Femur (tissue), 1 donor: ENCODE measurements at places on chromosomes 6 and 20.

DNA sequence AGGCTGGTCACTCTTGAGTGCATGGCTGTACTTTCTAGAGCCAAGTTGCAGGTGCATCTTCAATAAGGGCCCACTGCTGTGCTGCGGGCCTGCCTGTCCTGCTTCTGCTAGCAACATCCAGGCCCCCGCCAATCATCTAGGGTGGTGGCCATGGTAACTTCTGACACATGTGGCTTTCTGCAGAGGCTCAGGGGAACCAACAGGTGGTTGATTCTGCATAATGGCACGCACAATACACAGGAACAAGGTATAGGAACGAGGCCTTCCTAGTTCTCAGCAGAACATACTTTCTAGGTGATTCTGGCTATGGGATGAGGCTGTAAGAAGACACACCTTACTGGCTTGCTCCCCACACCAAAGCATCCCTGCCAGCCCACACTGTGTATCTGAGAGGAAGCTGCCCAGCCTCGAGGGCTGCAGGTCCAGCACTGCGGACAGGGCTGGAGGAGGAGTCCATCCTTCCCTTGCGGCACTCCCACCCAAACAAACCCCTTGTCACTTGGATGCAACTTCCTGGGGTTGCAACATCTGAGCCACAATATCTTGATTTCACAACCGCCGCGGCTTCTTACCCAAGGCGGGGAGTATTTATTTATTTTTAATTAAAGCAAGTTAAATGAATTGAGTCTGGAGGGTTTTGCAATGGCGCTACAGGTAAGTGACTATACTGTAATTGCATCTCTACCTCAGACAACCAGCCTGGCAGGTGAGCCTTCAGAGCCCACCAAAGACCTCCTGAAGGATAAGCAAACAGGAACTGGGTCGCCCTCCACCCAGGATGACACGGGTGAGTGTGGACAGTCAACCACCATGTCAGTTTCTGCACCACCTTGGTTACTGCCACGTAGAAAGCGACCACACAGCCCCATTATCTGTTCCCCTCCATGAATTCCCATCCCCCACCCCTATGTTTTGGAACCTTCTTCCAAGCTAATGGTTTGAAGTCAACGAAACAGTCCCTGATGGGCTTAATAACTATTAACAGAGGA, 49.6 kb downstream of the SULF2 start:
- DNase-seq, result no peak

- no peak for DNase-seq
Observed at GRCh38 chr6:106568530-106568929, 60.8 kb downstream of the RTN4IP1 start.

DNA sequence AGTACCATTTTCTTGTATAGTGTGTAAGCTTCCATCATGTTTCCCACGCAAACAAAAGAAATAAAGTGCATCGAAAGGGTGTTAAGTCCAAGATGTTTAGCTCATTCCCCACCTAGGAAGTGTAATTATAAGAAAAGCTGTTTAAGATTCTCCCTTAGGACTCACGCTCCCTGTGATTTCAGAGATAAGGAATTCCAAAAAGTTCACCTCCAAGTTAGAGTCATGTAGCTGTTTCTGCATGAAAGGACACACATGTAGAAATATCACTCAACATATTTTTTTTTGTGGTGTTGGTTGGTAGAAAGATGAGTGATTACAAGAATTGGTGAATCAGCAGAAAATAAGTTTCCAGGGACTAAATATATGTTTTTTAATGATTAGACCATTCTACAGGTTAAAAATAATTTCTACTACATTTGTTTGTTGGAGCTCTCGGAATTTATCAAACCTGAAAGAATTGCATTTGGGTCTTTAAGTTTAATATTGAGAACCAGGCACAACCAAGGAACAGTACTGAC, 10.4 kb downstream of the OPN5 start:
- DNase-seq, result no peak

DNA sequence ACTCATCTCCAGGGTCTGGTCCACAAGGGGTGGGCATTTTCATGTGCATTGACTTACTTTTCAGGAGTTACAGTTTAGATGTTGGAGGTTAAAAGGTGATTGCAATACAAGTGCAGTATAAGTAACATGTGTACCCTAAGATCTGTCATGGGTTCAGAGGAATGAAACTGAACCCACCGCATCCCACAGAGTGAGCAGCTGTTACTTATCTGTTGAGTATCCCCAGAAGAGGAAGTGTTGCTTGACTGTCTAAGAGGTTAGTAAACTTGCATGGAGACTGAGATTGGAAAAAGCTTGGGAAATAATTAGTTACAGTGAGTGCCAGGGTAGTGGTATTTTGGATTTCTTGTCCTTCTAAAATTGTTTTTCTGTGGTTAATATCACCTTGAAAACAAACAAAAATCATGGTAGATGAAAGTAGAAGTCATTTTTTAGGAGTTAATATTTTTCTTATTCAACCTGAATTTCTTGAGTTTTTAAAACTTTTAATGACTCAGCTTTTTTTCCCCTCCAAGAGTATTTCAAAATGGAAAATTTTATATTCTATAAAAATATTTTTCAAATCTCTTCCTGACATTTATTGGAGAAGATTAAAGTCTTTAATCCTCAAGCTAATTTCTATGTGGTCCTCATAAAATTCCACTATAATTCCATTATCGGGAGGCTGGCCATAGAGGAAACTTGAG, 306.1 kb downstream of the ZNF217 start:
- DNase-seq, result no peak

- DNase-seq, result peak; percentile 58
Observed at GRCh38 chr6:116764961-116765841, at the start of gene FAM162B. Gene FAM162B (minus strand): TSS chr6:116765719. CDS start chr6:116765576, 143 bp downstream.

- no peak for DNase-seq
Observed at GRCh38 chr6:134593024-134593423, 275.1 kb upstream of the SGK1 start.

GRCh38 chr6:140001005-140001404, 626.6 kb upstream of the CITED2 start:
- DNase-seq, result no peak

- DNase-seq, result no peak
Observed at GRCh38 chr6:6700407-6701270, 112.1 kb downstream of the LY86 start.

DNA sequence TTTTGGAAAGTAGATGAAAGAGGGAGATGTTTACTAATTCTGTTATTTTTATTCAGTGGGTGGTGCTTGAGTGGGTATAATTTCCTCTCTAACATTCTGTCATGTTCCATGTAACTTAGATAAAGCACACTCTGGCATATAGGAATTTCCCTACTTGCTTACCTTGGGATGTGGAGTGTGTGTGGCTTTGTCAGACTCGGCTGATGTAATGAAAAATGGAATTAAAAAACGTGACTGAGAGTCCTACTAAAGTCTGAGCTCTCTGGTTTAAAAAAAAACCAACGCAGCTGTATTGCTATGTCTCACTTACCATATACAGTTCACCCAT, 98.3 kb downstream of the JARID2 start:
- DNase-seq, result no peak

DNA sequence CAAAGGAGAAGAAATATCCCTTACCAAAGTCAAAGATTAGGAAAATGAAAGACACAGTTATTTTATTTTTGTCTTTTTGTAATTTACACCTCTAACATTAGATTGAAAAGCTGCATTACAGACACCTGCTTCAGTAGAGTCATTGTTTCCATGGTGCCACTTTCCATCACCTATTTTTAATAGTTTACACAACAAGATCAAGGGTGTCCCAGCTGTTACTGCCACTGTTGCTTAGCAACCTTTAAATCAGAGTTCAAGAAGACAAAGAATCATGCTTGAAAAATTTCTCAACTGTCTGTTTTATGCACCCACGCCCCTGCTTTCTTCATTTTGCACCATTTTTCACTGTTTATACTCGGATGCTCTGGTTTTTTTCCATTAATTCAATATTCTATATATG, 668.2 kb upstream of the GJE1 start:
- DNase-seq, result no peak

DNA sequence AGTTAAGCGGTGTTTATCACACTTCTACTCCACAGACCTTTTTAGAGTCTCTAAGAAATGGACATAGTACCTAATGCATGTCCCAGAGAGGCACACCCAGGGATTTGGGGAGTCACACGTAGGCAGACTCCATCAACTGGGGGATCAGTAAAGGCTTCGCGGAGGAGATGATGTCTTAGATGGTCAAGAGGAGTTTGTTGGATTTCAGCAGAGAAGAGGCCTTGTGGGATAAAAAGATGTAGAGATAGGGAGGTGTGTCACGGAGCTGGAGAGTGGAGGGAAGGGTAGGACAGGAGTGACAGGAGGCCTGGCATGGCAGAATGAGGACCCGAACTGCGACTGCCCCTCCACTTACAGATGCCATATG, 9.1 kb downstream of the DYNLRB1 start:
- DNase-seq, result no peak

DNA sequence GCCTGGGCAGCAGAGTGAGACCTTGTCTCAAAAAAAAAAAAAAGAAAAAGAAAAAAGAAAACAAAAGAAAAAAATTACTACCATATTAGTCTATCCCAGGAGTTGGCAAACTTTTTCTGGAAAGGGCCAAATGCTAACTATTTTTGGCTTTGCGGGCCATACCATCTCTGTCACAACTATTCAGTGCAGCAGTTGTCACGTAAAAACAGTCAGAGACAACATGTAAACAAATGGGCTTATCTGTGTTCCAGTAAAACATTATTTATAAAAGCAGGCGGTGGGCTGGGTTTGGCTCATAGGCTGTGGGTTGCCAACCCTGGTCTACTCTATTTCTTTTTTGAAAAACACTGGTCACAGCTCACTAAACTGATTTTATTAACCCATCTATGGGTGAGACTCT, 53.4 kb downstream of the EYA2 start:
- DNase-seq, result no peak

GRCh38 chr6:33391922-33392594, 435 bp downstream of the KIFC1 start:
- no peak for DNase-seq

- DNase-seq, result no peak
Observed at GRCh38 chr20:23782366-23782983, 31.7 kb upstream of the CST1 start.

DNA sequence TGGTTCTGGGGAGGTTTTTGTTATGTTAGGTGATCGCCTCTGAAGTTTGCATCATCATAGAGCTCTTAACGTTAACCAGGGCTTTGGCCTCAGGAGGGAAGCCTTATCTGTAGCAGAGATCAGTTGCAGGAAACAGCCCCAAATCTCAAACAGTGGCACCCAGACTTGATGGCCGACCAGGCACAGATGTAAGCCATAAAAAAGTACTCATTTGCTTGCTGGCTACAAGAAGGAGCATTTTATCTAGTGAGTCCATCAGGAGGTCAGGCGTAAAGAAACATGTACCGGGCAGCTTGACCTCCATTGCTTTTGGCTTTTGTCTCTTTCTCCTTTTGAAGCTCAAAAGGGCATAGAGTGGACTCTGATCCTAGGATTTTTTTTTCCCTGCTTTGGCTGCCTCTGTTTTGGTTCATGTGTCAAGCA, 122.3 kb downstream of the CCDC170 start:
- DNase-seq, result no peak

DNA sequence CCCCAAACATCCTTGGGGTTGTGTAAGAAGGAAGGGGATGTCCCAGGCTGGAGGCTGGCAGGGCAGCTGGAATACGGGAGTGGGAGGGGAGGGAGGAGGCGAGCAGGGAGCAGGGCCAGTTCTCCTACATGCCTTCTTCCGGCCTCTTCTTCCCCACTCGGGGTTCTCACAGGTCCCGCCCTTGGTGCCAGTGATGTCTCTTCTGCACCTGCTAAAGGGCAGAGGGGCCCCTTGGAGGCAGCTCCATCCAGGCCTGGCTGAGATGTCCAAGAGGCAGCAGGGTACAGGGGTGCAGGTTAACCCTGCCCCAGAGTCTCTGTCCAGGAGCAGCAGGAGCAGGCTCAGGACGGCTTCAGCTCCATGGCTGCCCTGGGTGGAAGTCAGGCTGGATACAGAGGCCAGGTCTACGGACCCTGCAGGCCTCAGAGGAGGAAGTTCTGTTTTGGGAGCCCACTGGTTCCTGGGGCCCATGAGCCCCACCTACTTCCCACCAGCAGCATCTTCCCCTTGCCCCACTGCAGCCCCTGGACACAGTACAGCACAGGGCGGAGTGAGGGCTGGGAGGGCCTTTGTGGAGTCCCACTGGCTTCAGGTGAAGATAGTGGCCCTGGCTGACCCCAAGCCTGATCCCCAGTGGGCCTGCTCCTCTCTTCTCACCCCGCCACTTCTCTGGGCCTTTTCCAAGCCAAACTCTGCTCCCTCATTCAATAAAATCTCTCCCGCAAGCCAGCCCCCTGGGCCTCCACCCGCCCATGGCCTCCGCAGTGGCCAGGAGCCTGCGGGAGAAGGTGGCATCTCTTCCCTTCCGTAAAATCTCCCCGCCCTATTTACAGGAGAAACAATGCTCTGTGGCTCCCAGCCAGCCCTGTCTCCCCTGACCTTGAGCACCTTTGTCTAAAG, 60.4 kb downstream of the YTHDF1 start:
- DNase-seq, result no peak

GRCh38 chr6:145087034-145087433, 648.3 kb downstream of the EPM2A start:
- DNase-seq, result no peak

DNA sequence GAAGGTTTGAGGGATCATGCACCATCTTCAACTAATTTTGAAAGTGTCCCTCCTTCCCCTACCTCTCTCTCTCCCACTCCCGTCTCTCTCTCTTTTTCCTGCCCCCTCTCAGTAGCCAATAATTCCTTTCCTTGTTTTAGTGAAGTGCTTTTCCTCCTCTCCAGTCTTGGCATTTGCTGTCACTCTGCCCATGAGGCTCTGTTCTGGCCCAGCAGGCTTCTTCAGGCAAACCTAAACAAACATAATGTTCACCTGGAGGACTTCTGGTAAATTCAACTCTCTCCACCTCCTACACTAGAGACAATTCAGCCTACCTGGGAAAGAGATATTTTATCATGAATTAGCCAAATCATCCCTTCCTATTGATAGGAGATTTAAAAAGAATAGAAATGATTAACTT, 320.4 kb upstream of the RNF24 start:
- no peak for DNase-seq

- DNase-seq, result no peak
Observed at GRCh38 chr20:58245181-58245891, 16.9 kb upstream of the ANKRD60 start.

DNA sequence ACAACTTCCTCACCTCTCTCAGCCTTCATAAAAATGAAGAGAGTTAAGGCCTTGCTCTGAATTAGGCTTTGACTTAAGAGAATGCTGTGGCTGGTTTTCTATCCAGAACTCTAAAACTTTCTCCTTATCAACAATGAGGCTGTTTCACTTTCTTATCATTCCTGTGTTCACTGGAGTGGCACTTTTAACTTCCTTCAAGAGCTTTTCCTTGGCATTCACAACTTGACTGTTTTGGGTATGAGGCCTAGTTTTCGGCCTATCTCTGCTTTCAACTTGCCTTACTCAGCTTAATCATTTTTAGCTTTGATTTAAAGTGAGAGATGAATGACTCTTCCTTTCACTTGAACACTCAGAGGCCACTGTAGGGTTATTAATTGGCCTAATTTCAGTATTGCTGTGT, 4.3 kb upstream of the LOC128125822 start:
- no peak for DNase-seq

GRCh38 chr6:79646006-79646405, 14.9 kb downstream of the SH3BGRL2 start:
- DNase-seq, result no peak
